Renal cortex interstitium (tissue), 15 donors: ENCODE measurements at places on chromosomes 3 and 15.

DNA sequence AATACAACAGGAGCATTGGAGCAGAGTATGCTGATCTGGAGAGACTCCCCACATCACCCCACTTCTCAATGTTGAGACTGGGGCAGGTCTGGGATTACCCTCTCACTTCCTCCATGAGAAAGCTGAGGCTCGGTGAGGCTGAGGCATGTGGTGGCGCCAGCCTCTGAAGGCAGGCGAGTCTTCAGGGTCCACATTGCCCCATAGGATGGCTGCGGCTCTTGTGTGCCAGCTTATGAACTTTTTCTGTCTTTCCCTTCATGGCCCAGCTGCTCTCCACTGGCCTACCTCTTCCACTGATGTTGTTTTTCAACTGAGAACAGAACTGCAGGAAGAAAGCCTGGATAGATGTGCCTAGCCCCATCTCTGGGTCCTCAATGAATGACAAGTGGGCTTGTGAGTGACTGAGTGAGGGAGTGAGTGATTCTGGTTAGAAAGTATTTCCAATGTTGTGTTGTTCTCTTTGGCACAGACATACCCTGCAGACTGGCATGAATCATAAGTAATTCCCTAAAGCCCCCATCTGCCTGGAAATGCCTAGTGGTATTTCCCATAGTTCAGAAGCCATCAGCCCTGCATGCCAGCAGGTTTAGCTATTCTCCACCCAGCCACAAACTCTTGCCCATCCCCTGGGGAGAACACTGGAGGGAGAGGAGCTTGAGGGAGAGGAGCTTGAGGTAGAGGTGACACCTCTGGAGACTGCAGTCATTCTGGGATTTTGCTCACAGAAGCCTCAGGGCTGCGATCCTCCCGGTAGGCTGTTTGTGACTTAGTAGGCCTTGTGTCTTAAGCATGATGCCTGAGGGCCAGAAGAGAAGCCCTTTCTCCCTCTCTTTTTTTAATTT lies 56.9 kb downstream of the AMOTL2 start:
- DNase-seq: no peak

- no peak for DNase-seq
Observed at GRCh38 chr15:52076889-52077781, 35.4 kb downstream of the BCL2L10 start.

GRCh38 chr3:128710816-128711433 lies 15.1 kb upstream of the RAB7A start:
- DNase-seq: no peak

DNA sequence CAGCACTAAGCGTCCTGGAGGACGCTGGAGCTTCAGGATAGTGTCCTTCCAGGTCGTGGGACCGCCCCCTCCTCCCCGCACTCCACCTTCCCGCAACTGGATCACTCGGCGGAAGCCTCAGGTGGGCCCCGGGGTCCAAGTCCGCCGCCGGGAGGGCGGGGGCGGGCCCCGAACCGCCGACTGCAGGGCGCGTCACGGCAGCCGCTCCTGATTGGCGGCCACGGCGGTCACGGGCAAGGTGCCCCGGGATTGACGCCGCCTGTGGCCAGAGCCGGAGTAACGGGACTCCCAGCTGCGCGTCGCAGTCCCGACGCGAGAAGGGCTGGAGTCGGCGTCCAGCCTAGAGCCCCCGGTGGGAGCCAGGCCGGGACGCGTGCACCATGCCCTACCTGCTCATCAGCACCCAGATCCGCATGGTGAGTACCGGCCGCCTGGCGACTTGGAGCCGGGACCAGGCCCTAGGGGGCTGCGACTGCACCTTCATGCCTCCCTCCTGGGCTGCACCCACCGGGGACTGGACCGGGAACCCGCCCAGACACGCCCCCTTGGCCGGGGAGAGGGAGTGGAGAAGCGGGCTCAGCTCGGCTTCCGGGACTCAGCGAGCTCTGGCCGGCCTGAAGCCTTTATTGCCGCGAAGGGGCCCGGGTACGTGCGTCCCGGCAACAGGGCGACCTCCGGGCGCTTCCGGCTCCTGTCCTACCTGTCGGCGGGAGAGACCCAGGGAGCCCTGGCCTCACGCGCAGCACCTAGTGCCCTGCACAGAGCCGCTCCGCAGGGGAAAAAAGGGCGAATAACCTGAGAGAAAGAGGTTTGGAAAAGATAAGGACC lies at the start of gene GCHFR:
Gene GCHFR, plus strand, starts transcription at position 268 of the 828 bp plus-strand sequence. Its CDS starts 113 bp downstream, at position 381.
- no peak for DNase-seq

GRCh38 chr3:18747383-18747782 lies 322.2 kb upstream of the SATB1 start:
- no peak for DNase-seq

- DNase-seq: no peak
Observed at GRCh38 chr3:55406696-55407425, 80.2 kb downstream of the WNT5A start.

DNA sequence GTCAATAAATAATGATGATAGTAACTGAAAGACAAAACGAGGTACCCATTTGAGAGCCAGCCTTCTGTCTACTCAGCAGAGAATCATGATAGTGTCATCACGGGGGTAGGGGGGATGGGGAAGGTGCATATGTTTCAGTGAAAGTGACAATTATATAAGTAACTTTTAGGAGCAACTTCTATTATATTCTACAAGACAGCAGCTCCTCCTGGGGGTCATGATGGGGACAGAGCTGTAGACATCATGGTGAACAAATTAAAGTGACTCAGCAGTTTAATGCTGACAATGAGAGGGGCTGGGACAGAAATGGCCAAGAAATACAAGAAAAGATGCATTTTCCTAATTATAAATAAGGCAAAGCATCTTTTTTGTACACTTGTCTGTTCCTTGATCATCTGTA lies 11.8 kb downstream of the CAPN3 start:
- no peak for DNase-seq

- DNase-seq: no peak
Observed at GRCh38 chr15:37112971-37113670, 12.8 kb upstream of the MEIS2 start.

DNA sequence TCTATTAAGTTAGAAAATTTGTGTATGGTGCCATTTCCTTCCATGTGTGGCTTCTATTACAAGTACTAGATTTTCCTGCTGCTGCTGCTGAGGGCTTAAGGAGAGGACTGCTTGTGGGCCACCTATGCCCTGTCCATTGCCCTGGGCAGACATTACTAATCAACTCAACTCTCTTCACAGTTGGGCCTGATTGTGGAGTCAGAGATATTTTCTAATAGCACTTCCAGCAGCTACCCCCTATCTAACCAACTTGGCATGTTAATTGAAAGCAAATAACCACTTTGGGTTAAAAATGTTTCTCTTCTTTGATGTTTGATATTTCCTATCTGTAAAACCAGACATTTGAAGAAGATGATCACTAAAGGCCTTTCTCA lies 242.0 kb downstream of the EDEM1 start:
- DNase-seq: no peak
